ENCODE measurements at places on chromosomes 2 and 18. TPM values are rescaled to one million over a fixed set of nuclear protein-coding genes. Genes with fewer than 3 reads are reported as not detected.
A peak's percentile ranks its signal among the peaks of the same experiment; 100 is the strongest.

PGAP1 gene
- total RNA-seq, result 20.3 TPM

DNA sequence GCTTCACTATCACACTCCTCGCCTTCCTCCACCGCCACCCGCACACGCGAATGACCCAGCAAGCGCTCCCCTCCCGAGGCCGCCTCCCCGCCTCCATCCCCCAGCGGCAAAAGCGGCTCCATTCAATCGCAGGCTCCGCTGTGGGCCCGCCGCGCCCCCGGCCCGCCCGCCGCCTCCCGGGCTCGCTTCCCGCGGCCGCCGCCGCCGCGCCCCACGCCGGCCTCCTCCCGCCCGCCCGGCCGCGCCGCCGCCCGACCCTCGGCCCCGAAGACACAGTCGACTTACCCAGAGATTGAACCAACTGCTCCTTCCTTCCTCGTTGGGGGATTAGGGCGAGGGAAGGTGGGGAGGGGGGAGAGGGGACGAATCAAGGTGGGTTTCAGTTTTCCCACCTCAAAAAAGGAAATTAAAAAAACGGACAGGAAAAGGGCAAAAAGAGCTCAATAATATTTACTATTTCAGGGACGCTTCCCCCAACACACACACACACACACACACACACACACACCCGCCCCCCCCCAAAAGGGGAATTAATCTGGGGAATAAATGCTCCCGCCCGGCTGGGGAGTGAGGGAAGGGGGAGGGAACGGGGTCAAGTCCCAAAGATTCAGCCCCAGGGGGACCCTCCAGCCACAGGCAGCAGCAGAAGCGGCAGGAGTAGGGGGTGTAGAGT lies 743 bp downstream of the XPO1 start:
- H3K4me1 ChIP-seq, result peaks cover 25% of the 10 kb centered on the region
- peak overlapping the region; percentile 100 for H3K27ac ChIP-seq
- H3K27me3 ChIP-seq, result no peaks in the 10 kb centered on the region

GRCh38 chr2:150485114-150485870 lies 2.2 kb downstream of the RND3 start:
- no peaks in the 10 kb centered on the region for H3K36me3 ChIP-seq
- H3K27ac ChIP-seq, result no peak overlapping the region
- no peak overlapping the region for H3K4me3 ChIP-seq
- H3K4me1 ChIP-seq, result peaks cover 9% of the 10 kb centered on the region

GRCh38 chr2:217713395-217714286 lies 289.2 kb downstream of the TNS1 start:
- H3K4me3 ChIP-seq, result no peak overlapping the region
- DNase-seq, result peak; percentile 78
- H3K27me3 ChIP-seq, result no peaks in the 10 kb centered on the region
- no peak overlapping the region for H3K27ac ChIP-seq

Data from activated CD8-positive, alpha-beta memory T cell treated with anti-CD3 and anti-CD28 coated beads, Interleukin-2, amount 10 ng/mL, durations not matched to agents 7 days and 5 days (primary cell).